ENCODE measurements at places on chromosomes 7 and 10.
A peak's percentile ranks its signal among the peaks of the same experiment; 100 is the strongest.

DNA sequence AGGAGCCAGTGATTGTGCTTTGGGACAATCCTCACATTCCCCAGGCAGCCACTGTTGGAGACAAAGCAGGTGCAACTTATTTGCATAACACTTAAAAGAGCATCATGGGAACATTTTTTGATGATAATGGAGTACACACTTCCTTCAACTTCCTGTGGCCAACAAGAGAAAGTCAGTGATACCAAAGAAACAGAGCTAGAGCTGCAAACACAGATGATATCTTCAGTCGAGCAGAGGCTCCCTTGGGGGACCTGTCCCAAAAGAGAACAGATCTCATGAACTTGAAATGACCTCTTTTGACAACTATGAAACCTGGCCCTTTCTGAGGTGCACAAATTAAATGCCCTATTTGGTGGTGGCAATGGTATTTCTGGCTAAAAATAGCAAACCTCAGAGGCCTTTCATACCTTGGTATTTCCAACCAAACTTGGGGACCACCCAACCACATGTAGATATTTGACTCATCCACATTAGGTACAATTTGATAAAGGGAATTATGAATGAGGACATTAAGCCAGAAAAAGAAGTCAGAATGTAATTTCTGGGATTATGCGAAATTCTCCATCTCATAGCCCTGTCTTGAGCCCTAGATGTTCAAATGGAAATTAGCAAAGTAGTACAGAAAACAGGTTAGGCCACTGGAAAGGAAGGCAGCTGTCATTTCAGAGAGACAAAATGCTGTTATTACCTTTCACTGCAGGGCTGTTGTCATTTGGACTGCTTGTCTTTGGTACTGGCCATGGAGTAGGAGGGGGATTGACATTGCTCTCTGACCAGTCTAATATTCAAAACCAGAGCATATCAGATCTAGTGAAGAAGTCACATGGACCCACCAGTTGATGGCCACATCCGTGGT is 146.2 kb downstream of the ICA1 start:
- H3K4me1 ChIP-seq: no peaks in the 10 kb centered on the region
- no peaks in the 10 kb centered on the region for H3K36me3 ChIP-seq
- no peak for DNase-seq
- H3K27ac ChIP-seq: no peak overlapping the region
- no peaks in the 10 kb centered on the region for H3K27me3 ChIP-seq

DNA sequence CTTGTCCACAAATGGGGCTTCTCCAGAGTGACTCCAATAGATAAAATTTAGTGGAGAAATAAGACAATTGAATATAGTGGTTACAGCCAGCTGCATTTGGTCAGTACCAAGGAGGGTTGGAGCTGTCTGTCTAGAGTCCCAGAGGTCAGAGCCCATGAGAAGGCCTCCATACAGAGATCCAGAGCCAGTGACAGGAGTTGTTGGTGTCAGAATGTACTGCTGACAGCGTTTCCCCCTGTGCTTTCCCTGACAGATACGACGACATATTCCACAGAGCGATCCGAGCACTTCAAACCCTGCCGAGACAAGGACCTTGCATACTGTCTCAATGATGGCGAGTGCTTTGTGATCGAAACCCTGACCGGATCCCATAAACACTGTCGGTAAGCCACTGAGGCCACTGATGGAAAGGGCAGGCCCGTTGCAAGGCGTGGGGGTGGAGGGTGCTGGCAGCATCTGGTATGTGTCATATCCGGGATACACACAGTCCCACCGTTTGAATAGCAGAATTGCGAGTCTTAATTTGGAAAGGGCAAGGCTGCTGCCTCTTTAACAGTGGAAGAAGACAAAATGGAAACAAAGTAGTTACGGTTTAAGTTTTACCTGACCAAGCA is 483.6 kb downstream of the NRG3 start:
- H3K27me3 ChIP-seq: no peaks in the 10 kb centered on the region
- H3K27ac ChIP-seq: peak overlapping the region; percentile 49
- DNase-seq: peak; percentile 51
- H3K4me1 ChIP-seq: no peaks in the 10 kb centered on the region
- H3K36me3 ChIP-seq: no peaks in the 10 kb centered on the region

- no peaks in the 10 kb centered on the region for H3K4me1 ChIP-seq
- H3K27me3 ChIP-seq: peaks cover 3% of the 10 kb centered on the region
- no peak overlapping the region for H3K4me3 ChIP-seq
- H3K27ac ChIP-seq: no peak overlapping the region
- no peaks in the 10 kb centered on the region for H3K36me3 ChIP-seq
Measured at GRCh38 chr7:28211006-28211405, 30.4 kb upstream of the JAZF1 start.

- no peak overlapping the region for H3K4me3 ChIP-seq
- H3K27ac ChIP-seq: no peak overlapping the region
- DNase-seq: no peak
- no peaks in the 10 kb centered on the region for H3K4me1 ChIP-seq
- no peaks in the 10 kb centered on the region for H3K36me3 ChIP-seq
- H3K27me3 ChIP-seq: no peaks in the 10 kb centered on the region
Measured at GRCh38 chr7:31299336-31299735, 41.2 kb downstream of the NEUROD6 start.

DNA sequence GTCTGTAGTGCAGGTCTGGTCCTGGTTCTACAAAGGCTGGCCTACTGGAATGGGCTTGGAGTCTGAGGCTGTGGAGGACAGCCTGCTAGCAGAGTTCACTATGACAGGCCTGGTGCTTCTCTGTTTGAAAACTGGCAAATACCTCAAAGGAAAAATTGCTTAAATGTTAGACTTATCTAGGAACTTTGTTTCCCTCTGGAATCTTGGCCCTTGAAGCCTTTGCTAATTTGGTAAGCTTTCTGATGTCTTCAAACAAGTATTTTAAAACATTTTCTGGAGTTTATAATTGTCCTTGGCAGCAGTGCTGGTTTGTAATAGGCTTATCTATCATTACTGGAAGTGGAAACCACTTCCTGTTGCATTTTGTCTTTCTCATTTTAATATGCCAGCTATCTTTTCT is 139.7 kb downstream of the TMEM26 start:
- H3K4me3 ChIP-seq: no peak overlapping the region
- no peak overlapping the region for H3K27ac ChIP-seq
- peaks cover 3% of the 10 kb centered on the region for H3K4me1 ChIP-seq
- DNase-seq: no peak
- no peaks in the 10 kb centered on the region for H3K27me3 ChIP-seq

Data from heart right ventricle (tissue), 16 donors.